ENCODE measurements at places on chromosomes 5 and 9. TPM values are rescaled to one million over a fixed set of nuclear protein-coding genes. Genes with fewer than 3 reads are reported as not detected.

Gene ZNF883
- 28.1 TPM for total RNA-seq

Gene ZFP2
- 8.2 TPM for total RNA-seq

- DNase-seq = no peak
Measured at GRCh38 chr5:137666901-137667300, 69.0 kb downstream of the KLHL3 start.

DNA sequence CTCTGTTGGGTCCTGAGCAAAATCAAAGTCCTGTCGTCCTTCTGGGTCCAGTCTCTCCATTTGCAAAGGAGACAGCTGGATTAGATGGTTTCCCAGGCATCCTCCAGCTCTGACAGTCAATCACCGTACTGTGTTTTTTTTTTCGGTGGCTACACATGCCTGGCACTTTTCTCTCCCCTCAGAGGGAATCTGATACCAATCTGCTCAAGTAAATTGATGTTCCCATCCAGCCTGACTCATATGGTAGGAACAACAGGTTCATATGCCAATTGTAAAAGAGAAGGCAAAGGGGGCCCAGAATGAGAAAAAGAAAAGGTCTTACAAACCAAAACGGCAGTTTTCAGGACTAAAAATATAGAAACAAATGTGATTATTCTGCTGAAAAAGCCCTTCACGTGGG lies 1.2 kb downstream of the FBXO10 start:
- DNase-seq = no peak

Gene GLDC
- 13.5 TPM for total RNA-seq

- DNase-seq = no peak
Measured at GRCh38 chr5:141602606-141603005, 16.2 kb downstream of the DIAPH1 start.

Gene TMEM174
- total RNA-seq = not detected

GRCh38 chr9:69380811-69381210 lies 55.8 kb downstream of the ENTREP1 start:
- DNase-seq = no peak

- DNase-seq = no peak
Measured at GRCh38 chr5:55421074-55421529, 113.3 kb downstream of the MTREX start.

Gene PHF24
- 19.2 TPM for total RNA-seq

Gene CCDC180
- 9.8 TPM for total RNA-seq

DNA sequence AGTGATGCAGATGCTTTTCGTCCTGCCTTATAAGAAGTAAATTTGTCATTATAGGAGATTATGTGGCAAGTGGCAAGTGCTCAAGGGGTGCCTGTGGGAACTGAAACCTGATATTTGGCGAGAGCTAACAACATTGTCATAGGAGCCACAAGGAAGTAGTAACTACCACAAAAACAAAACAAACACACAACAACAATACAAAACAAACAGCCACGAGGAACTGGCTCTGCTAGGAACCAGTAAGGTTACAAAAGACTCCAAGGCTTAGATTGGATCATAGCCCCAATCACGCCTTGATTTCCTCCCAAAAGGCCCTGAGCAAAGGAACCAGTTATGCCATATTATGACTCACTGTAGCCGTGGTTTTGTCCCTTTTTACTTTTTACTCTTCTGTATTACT lies 1045.2 kb downstream of the CDH12 start:
- no peak for DNase-seq

DNA sequence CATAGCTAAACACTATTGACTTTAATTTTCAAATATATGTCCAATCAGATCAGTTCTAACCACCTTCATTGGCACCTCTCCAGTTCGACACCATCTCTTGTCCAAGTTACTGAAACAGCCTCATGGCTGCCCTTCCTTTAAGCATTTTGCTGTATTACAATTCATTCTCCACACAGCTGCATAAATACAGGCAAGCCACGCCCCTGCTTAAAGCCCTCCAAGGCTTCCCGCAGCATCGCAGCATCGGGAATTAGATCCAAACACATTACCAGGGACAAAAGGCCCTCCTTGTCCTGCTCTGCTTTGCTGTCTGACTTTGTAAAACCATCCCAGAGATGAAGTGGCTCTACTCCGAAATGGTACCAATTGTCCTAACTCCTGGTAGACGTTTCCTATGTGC lies 75.1 kb upstream of the RAI14 start:
- DNase-seq = no peak

Gene MARCOL
- total RNA-seq = not detected

Gene CDH18
- total RNA-seq = 17.5 TPM

GRCh38 chr5:2575871-2576270 lies 175.6 kb downstream of the IRX2 start:
- no peak for DNase-seq

GRCh38 chr9:99626426-99626825 lies 195.3 kb upstream of the NR4A3 start:
- no peak for DNase-seq

Gene NTRK2
- 221 TPM for total RNA-seq

Gene ZNF462
- total RNA-seq = 108 TPM

- no peak for DNase-seq
Measured at GRCh38 chr9:111094958-111095357, 56.7 kb upstream of the LPAR1 start.

DNA sequence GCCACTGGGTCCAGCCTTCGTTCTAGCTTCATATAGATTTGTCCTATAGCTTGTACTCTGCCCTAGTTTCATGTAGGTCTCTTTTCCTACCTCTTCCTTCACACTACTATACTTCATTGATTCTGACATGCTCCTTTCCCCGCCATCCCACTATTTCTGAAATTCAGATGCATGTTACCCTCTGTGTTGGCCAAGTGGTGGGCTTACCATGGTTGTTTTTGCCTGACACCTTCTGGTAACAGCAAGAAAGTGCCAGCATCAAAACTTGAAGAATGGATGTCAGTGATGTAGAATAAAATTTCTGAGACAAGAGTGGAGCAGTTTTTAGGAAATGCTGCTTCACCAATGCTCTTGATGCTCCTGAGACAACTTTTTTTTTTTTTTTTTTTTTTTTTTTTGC lies 19.5 kb upstream of the SERINC5 start:
- DNase-seq = no peak

DNA sequence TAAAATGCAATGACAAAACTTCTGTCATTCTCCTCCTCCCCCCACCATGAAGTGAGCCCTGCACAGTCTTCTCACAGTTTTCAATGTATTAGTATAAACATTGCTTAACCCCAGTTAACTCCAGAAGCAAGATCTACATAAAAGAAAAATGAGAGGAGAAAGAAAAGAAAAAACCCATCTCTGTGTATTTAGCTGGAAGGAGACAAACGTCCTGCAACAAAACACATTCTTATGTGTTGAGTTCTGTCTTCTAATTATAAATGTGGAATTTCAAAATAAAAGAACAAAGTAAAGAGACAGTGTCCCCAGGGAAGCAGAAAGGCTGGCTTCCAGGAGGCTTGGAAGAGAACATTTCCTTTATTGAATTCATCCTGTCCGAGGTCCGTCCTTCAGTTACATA lies 491.9 kb upstream of the TUSC1 start:
- DNase-seq = no peak

- no peak for DNase-seq
Measured at GRCh38 chr5:68251386-68251785, 35.8 kb downstream of the PIK3R1 start.

GRCh38 chr5:147310059-147310704 lies 75.4 kb downstream of the STK32A start:
- peak; percentile 4 for DNase-seq

Gene OMD
- 3.7 TPM for total RNA-seq

Data from frontal cortex (tissue), 4 donors.